ENCODE measurements at places on chromosomes 11 and 22.

DNA sequence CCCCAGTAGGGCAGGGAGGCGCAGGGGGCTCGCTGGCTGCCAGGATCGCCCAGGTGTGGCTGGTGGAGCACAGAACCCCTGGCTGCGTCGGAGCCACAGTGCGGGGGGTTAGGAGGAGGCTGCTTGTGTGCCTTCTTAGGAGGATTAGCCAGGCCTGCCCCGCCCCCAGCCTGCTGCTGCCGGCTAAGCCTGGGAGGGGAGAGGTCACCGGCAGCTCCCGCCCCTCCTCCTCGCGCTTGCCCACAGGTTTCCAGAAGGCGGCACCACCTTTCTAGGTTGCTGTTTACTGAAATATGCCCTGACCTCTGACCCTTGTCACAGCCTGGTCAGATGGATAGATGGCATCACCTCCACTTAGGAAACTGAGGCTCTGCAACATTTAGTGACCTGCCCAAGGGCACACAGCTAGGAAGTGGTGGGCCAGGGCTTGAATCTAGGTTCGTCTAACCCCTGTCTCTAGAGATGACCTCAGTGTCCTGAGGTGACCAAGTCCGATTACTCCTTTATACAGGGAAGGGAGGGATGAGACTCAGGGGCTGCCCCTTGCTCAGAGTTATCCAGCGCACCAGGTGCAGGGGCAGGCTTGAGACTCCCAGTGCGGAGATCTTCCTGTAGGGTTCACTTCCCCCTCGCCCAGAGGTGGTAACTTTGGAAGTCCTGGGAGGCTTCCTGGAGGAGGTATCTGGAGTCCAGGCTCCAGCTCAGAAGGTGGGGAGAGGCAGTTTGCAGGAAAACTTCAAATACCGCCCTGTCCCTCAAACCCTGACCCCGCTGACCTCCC is 44.0 kb downstream of the MYO7A start:
- DNase-seq: peak; percentile 64

GRCh38 chr22:25007444-25008106 is 55.1 kb downstream of the KIAA1671 start:
- no peak for DNase-seq

DNA sequence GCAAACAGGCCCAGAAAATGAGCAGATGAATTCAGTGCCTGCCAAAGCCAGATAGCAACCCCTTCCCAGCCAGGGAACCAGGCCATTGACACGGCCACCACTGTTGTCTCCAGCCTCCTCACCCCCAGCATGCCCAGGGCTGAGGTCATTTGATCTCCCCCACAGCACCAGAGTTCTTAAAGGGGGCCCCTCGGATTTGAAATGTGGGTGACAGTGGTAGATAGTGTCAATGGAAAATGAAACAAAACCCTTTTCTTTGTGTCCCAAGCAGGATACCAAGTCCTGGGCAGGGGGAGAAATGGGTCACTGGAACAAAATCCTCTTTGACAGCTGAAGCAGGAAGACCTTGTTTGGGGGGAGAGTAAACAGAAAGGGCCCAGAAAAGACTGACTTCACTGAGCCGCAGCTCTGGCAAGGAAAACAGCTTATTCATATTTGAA is 14.3 kb upstream of the ACCSL start:
- DNase-seq: no peak

GRCh38 chr11:108009497-108010370 is 1.0 kb downstream of the CUL5 start:
- no peak for DNase-seq

DNA sequence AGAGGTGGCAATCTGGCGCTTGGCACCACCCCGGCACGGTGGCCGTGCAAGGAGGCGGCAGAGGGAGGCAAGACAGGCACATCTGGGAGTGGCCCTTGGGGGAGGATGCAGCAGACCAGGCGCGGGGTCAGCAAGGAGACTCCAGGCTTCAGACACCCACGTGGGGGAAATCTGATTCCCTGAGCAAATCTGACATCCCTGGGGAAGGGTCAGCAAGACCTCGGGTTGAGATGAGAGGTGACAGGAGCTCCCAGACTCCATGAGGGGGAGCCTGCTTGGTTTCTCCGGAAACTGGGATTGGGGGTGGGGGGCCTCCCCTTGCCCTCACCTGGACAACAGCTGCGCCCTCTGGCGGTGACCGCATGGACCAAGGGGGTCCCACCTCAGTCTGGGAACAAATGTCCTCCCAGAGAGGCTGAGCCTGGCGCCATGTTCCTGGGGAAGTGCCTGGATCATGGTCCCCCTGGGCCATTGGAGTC is 4.0 kb upstream of the RCOR2 start:
- peak; percentile 66 for DNase-seq

DNA sequence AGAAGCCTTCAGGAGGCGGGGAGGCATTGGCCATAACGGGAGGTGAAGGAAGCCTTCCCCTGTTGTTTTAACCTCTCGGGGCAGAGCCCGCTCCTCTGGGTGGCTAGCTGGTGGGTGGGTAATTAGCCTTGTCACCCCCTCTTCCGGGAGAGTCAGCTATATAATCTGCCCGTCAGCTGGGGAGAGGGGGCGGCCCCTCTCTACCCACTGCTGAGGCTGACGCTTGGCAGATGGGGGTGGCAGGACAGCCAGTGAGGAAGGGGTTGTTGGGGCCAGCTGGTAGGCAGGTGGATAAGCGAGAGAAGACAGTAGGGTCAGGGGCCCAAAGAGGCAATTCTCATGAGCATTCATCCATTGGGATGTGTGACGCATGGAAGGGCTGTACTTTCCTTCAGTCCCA is 33.0 kb upstream of the SYT7 start:
- DNase-seq: no peak

DNA sequence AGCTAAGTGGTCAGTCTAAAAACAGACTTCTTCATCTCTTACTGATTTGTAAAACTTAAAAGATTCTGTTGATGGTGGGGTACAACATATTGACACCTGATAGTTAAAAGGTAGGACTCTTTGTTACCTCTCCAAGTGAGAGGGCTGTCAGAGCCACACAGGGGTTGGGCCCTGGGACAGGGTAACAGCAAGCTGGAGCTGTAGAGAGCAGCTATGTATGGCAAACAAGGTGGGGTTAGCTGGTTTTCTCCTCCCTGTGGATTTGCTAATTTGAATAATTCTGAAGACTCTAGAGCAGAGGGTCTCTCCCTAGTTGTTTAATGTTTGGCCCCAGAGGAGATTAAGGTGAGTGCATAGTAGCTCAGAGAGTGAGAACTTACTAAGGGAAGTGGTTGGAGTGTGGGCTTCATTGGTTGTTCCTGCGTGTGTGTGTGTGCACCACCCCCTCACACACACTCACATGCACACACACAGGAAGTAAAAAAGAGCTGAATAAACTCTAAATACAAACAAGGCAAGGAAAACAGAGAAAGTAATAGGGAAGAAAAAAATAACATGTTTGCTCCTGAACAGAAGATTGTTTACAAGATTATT is 9.2 kb upstream of the GAS2 start:
- DNase-seq: no peak

DNA sequence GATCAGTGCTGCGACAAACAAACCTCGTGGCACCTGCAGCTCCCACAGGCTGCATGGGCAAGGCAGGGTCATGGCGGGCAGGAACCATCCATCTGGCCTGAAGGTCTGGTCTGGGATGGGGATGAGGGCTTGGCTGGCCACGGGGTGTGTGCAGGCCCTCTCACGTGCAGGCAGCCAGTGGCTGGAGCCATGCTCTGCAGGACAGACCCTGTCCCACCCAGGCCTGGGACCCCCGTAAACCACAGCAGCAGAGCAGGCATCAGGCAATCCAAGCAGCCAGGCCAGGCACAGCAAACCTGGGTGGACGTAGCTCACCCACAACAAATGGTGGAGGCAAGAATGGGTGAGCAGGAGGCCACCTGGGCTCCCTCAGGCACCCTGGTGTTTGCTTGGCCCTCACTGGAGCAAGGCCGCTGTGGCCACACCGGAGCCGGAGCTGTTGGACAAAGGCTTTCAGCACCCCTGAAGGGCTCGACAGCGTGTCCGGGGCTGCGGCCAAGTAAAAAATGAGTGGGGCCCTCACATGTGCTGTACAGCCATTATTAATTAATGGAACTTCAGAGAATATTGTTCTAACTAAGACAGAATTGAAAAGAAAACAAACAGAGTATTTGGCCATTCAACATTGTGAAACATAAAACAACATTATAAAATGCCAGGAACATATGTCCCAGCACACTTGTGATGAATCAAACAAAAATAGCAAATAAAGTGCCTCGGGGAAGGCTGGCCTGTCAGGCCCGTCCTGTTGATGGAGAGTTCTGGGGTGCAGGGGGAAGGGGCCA is 24.0 kb upstream of the GNB1L start:
- no peak for DNase-seq

- DNase-seq: no peak
Observed at GRCh38 chr22:29346659-29347058, 31.2 kb upstream of the RASL10A start.

- DNase-seq: no peak
Observed at GRCh38 chr22:43823353-43823908, 11.3 kb upstream of the EFCAB6 start.

DNA sequence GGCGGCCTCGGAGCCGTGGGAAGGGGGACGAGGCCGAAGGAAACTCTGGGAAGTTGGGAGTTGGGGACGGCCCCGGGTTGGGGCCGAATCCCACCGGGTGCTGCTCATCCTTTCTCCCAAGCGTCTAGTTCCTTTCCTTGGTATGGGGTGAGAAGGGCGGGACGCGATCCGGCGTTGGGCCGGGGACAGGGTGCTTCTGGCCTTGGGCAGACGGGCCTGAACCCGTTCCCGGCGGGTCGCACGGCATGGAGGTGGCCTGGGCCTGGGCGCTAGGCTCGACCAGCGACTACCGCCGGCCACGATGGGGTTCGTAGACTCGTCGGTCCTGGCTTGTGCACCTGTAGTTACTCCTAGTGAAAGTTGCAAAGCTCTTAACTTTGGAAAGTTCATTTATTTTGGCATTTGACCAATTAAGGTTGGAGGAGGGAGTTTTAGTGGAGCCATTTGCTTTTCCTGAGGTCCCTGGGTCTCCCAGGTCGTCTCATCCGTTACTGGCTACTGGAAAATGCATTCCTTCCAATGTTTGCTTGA is 1.0 kb downstream of the SYT9 start:
- DNase-seq: no peak

GRCh38 chr11:79845002-79845709 is 404.3 kb upstream of the TENM4 start:
- DNase-seq: no peak

DNA sequence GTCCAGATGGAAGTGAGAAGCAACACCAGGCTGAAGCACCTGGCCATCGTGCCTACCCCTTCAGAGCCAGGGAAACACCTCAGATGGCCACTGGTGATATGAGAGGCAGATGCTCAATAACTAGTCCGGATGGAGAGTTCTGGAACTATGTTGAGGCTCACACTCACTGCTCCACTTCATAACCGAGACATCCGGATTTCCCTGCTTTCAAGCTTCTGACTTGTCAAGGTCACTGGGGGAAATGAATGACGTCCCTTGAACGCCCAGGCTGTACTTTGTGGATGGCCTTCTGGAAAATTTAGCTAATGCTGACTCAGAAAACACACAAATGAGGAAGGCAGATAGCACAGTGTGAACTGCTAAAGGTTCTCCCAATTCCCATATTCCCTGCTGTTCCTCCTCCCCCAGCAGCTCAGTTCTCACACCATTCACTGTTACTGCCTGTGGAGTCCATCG is at the start of gene LYVE1:
LYVE1 (minus strand) TSS at position 180 of the 456 bp plus-strand sequence; CDS start at position 47, 133 bp downstream.
- no peak for DNase-seq

- no peak for DNase-seq
Observed at GRCh38 chr22:44068422-44069191, 44.5 kb downstream of the PARVB start.

DNA sequence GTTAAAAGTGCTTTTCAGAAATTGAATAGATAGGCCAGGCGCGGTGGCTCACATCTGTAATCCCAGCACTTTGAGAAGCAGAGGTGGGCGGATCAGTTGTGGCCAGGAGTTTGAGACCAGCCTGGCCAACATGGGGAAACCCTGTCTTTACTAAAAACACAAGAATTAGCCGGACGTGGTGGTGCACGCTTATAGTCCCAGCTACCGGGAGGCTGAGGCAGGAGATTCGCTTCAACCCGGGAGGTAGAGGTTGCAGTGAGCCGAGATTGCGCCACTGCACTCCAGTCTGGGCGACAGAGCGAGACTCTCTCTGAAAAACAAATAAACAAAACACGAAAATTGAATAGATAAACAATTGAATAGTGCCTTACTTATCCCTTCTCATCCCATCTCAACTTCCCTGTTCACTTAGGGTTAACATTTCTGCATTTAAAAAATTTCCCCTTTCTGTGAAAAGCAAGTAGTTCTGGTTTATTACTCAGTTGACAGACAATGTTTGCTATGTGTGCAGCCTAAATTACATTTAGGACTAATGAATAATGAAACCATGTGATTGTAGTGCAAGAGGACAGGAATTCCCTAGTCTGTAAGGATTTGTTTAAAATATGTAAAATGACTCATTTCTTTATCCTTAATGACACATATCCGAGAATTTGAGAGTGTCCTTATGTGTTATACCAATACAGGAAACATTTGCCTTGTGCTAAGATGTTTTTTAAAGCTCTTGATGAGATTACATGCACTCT is 6.0 kb downstream of the RNF169 start:
- DNase-seq: no peak

GRCh38 chr11:125257190-125257579 is 92.6 kb downstream of the PKNOX2 start:
- DNase-seq: peak; percentile 33

DNA sequence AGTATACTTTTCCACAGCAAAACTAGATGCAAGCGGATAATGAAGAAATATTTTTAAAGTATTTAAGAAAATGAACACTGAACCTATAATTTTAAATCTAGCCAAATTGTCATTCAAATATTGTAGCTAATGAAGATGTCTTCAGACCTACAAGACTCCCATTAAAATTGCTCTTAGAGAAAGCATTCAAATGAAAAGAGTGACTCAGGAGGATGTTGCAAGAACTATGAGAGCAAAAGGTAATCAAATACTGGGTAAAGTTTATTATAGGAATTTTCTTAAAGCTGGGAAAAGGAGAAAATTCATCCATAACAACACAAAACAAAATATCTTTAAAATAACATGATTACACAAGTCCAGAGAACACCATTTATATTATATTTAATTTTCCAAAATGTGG is 5.4 kb upstream of the POU2AF1 start:
- DNase-seq: no peak

DNA sequence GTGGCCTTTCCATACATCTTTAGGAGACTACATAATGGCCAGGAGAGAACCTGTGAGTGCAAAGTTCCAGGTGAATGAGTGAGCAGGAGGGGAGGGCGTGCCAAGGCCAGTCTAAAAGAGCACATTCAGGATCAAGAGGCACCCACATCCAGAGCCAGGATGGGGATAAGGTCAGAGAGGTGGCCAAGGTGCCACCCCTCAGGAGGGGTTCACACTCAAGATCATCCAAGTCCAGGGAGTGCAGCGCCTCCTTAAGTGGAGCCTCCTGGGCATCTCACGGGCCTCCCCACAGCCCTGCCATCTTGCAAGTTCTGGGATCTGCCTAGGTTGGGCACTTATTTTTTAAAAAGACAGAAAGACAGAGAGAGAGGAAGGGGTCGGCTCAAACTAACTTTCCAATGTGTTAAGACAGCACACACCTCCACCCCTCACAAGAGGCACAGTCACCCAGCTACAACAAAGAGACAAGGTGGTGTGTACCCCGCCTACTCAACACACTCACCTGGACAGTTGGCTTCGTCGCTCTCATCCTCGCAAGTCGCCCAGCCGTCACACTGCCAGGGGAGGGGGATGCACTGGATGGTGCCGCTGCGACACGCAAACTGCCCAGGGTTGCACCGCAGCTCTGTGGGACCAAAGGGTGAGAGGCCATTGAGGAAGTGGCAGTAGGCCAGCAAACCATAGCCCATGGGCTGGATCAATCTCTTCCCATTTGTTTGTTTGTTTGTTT is 33.2 kb downstream of the DGCR2 start:
- no peak for DNase-seq

- no peak for DNase-seq
Observed at GRCh38 chr11:62427630-62428233, 8.9 kb downstream of the SCGB1A1 start.

GRCh38 chr11:78541537-78541936 is 33.1 kb downstream of the NARS2 start:
- DNase-seq: no peak

Data from HuH-7 (cell line).